SIG-M5 (cell line): ENCODE measurements at places on chromosomes 7 and 10.

DNA sequence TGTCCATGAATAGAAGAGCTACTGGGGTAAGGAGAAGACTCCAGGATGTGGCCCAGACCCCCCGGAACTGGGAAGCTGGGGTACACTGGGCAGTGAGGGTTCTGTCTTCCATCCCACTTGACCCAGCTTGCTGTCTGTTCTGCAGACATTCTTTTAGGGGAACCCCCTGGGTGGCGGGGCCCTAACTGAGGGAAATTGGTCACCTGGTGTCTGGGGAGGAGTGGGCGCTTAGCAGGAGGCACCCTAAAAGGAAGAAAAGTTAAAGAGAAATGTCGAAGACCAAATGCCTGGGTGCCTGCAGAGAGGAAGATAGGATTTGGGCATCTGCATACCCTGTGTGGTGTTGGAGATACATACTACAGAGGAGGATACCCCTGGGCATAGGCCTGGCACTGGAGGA, 1.0 kb downstream of the AP1S1 start:
- no peak for DNase-seq

DNA sequence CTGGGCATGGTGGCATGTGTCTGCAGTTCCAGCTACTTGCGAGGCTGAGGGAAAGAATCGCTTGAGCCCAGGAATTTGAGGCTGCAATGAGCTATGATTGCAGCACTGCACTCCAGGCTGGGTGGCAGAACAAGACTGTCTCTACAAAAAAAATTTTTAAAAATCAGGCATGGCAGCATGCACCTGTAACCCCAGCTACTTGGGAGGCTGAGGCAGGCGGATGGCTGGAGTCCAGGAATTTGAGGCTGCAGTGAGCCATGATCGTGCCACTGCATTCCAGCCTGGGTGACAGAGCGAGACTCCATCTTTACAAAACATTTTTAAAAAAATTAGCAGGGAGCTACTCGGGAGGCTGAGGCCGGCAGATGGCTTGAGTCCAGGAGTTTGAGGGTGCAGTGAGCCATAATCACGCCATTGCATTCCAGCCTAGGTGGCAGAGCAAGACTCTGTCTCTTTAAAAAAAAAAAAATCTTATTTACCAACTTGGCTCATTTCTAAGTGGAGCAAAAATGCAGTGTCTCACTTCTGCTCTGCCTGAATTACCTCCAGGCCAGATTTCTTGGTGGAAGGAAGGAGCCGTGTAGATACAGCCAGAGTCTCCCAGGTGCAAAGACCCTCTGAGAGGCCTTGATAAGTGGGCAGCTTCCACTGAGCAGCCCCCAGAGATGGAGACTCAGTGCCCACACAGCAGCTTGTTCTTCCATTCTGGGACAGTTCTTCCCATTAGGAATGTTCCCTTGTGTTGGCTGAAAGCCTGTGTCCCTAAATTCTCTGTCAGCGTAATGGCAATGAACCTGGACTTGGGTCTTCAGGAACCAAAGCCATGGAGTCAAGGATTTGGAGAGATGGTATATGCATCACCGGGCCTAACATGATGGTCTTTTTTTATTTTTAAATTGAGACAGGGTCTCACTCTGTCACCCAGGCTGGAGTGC, 30.0 kb downstream of the GTF2IRD1 start:
- no peak for DNase-seq

GRCh38 chr7:51026341-51026740, 243.6 kb upstream of the GRB10 start:
- DNase-seq = no peak

DNA sequence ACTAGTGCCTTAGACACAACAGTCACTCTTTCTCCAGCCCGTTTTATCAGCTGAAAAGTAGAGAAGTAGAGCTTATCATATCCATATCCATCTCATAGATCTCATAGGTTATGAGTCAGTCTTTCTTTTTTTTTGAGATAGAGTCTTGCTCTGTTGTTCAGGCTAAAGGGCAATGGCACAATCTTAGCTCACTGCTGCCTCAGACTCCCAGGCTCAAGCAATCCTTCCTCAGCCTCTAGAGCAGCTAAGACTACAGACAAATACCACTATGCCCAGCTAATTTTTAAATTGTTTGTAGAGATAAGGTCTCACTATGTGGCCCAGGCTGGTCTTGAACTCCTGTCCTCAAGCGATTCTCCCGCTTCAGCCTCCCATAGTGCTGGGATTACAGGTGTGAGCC, 2.5 kb upstream of the PARD3 start:
- DNase-seq = no peak

DNA sequence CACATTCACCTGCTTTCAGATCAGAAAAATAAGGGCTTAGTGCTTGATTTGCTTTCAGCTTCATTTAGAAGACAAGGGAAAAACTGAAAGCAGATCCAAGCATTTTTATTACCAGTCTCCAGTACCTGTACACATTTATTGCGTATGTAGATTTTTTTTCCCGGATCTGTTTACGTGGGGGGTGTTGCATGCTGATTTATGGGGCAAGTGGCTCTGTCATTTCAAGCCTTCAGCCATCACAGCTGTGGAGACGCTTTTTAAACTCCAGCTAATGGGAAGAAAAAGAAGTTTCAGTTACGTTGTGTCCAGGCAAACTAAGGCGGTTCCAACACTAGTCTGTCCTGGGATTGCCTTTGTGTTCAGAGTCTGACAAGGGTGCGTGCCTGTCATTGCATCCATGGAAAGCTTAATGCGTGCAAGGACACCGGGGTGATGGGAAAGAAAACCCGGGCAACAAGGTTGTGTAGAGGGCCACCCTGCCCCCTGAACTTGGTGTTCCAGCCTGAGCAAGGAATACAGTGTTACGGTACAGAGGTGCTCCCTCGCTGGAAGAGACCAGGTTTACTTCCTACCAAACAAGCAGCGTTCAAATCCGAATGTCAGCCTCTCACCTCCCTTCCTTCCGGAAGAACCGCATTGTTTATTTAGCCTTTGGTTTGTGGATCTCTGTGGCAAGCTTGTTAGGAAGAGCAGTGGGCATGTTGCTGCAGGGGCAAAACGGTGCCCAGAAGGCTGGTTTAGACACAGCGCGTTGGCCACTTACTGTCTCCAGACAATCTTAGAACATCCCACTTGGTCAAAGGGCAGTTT, 128.2 kb downstream of the FGFR2 start:
- no peak for DNase-seq

GRCh38 chr10:100518761-100519241, 860 bp downstream of the SEC31B start:
- no peak for DNase-seq

DNA sequence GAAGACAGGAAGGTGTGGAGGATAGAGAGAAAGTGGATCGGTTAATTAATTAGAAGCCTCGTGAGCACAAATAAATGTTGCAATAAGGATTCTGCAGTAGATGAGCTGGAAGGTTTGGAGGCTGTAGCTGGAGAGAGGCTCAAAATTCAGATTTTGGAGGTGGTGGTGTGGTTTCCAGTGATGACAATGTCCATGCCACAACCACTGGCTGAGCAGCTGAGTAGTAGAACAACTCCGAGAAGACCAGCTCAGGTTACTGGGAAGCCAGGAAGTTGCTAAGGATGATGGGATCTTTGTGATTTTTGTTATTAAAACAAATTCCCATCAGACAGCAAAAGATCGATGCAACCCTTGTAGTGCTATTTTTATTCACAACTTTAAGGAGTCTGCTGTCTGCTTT, 7.7 kb downstream of the SLC26A4 start:
- no peak for DNase-seq

- no peak for DNase-seq
Observed at GRCh38 chr10:71221586-71222202, 9.3 kb downstream of the UNC5B start.

DNA sequence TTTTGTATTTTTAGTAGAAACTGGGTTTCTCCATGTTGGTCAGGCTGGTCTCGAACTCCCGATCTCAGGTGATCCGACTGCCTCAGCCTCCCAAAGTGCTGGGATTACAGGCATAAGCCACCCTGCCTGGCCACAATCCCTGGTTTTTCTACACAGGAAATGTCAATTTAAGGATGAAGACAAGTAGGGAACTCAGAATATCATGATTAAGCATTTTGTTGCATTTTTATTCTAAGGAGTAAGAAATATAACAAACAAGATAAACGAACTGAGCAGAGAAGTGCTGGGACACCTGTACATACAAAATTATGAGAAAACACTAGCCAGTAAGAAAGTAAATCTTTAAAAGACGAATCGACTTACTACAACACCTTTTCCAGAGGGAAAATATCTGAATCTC, 69.3 kb downstream of the CUBN start:
- DNase-seq = no peak
